ENCODE measurements at places on chromosomes 6 and 20. TPM values are rescaled to one million over a fixed set of nuclear protein-coding genes. Genes with fewer than 3 reads are reported as not detected.

PRSS35 gene
- total RNA-seq = 6.8 TPM

DNA sequence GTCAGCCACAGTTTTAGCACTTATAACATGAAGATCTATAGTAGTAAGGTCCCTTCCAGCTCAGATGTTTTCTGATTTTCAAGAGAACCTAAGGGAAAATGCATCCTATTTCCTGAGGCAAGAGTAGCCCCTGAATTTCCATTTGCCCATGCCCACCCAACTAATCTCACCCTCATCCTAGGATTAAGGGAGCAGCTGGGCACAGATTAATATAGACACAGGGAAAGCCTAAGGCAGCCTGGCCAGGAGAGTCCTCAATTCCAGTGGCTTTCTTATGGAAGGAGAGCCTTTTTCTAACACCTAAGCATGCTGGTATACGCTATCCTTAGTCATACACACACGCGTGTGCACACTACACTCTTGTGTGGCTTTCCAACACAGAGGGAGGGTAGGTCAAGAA, 1.5 kb downstream of the APOBEC2 start:
- DNase-seq = no peak

OR2W1 gene
- not detected for total RNA-seq

DNA sequence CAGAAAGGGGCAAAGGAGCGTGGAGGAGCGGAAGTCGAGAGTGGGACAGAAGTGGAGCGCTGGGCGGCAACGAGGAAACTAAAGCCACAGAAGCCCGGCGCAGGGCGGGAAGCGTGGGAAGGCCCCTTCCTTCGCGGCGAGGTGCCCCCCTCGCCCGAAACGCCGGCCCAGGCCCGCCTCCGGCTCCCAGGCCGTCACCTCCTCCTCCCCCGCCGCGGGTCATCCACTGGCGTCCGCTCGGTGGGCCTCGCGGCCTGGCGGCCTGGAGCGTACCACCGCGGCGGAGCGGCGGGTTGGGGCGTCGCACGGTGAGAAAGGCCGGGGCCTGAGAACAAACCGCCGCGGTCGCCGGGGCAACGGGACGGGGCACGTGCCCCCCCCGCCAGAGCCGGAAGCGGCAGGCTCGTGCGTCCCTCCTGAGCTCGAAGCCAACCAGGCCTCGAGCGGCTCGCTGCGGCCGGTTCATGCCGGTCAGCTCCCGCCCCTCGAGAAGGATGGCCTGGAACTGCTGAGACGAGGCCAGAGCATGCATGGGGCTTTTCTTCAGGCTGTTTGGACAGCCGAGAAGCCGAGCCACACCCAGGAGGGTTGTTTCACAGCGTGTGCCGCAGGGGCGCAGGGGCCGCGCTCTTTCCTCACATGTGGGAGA, at the start of gene TCP11:
TSS of gene TCP11 (minus strand) at position 333 of the 649 bp plus-strand sequence. CDS start 469 bp downstream, outside the sequence.
- no peak for DNase-seq

LY6G6F gene
- total RNA-seq = not detected

SIRPD gene
- total RNA-seq = not detected

- peak; percentile 13 for DNase-seq
Measured at GRCh38 chr20:60001108-60001507, 42.9 kb downstream of the CDH26 start.

RAB44 gene
- total RNA-seq = under 0.01 TPM

OR12D3 gene
- total RNA-seq = not detected

- no peak for DNase-seq
Measured at GRCh38 chr6:27599859-27600532, 127.1 kb upstream of the ZNF184 start.

GRCh38 chr6:208938-209337, 83.3 kb upstream of the DUSP22 start:
- DNase-seq = no peak

BPI gene
- not detected for total RNA-seq

SRMS gene
- not detected for total RNA-seq

LHFPL5 gene
- total RNA-seq = not detected

SPEF1 gene
- total RNA-seq = 0.17 TPM

- DNase-seq = no peak
Measured at GRCh38 chr6:106870069-106870468, 104.5 kb downstream of the CD24 start.

- DNase-seq = no peak
Measured at GRCh38 chr6:53359843-53360092, 11.0 kb upstream of the ELOVL5 start.

DNA sequence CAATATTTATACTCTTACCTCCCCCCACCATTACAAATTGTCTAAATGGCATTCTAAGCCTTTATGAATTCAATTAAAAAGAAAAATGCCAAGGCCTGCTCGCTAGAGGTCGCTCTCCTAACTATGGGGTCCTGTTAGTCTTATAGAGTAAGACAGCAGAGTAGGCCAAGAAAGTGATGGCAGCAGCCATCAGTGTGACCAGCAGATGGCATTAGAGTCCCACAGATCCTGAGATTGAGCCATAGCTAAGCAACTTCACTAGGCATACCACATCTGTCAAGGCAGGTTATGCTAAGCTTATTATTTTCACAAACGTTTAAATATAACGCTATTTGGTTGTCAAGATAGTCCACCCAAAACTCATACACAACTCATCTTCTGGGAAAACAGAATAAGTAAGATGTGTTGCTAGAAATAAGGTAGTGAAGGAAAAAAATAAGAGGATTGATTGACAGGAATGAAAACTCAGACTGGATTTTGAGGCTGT, 57.6 kb upstream of the SCAF8 start:
- peak; percentile 97 for DNase-seq

DNA sequence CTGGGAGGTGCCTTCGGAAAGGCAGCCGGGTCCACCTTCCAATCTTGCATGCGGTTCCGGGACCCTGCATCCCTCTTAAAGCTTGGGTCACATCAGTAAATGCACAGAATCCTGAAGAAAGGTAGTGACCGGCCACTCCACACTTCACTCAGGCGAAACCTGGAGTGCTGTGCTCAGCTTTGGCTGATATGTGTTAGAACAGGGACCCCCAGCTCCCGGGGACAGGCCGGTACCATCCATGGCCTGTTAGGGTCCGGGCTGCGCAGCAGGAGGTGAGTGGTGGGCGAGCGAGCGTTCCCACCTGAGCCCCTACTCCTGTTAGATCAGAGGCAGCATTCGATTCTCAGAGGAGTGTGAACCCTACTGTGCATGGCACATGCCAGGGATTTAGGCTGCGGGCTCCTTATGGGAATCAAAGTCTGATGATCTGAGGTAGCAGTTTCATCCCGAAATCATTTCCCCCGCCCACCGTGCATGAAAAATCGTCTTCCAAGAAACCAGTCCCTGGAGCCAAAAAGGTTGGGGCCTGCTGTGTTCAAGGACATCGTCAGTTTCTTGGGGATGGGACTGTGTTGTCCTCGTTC, 143.0 kb downstream of the ERMARD start:
- no peak for DNase-seq

OPN5 gene
- total RNA-seq = not detected

PLCB1 gene
- total RNA-seq = 13.4 TPM

BMP6 gene
- under 0.01 TPM for total RNA-seq

HLA-DMB gene
- total RNA-seq = 0.83 TPM

DNA sequence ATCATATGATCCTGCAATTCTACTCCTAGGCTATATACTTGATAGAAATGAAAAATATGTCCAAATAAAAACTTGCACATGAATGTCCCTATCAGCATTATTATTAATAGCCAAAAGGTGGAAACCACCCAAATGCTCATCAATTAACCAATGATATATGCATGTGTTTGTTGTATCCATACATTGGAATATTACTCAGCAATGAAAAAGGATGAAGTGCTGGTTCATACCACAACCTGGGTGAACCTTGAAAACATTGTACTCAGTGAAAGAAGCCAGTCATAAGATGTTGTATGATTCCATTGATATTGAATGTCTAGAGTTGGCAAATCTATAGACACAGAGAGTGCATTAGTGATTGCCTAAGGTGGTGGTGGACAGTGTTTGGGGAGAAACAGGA, 267.6 kb downstream of the PRKN start:
- no peak for DNase-seq

RAMACL gene
- total RNA-seq = 2.3 TPM

DSN1 gene
- total RNA-seq = 8.3 TPM

DNA sequence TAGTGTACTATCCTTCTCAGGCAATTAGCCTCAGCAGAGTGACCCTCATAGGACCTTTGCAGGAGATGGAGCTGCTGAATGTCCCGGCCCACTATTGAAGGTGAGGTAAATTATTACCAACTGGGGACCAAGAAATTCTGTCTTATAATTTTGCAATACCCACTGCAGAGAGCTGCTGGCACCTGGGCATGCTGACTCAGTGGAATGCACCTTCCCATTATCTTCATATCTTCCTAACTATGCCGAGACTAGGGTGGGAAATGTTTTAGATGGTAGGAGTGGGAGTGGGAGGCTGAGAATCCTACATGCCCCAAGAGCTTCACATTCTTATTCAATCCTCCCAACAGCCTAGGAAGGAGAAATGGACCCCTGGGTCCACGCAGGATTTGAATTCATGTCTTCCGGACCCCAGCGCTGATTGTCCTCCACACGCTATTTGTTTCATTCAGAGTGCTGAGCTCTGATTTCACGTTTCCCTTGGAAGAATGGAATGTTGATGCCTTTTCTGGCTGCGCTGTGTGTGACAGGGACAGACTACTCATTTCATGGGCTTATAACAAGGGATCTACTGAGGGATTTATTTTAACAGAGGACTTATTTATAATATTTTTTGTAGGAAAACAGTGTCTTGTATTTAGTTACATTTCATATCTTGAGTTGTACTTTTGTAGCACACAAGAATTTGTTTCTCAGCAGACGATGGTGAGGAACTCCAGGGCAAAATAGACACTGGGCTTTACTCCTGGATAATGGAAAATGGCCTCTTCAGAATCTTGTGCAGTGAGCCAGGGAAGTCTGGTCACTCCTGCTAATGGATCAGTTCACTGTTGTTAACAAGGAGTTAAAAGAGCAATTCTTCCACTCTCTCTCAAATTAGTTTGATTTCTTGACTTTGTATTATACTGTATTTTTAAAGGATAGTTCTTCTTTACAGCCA, 66.4 kb downstream of the FYN start:
- DNase-seq = peak; percentile 64

CFB gene
- 87.1 TPM for total RNA-seq

DNA sequence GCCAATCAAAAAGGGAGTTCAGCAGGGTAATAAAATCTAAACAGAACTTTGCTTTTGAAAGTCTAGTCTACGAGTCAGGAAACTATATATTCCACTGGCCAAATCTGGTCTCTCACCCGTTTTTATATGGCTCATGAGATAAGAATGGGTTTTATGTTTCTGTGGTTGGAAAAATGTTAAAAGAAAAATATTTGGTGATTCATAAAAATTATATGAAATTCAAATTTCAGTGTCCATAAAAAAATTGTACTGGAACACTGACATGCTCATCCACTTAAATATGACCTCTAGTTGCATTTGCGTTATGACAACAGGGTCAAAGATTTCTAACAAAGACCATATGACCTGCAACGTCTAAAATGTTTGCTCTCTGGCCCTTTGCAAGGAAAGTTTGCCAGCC, 22.3 kb upstream of the LAMP5 start:
- peak; percentile 61 for DNase-seq

DNA sequence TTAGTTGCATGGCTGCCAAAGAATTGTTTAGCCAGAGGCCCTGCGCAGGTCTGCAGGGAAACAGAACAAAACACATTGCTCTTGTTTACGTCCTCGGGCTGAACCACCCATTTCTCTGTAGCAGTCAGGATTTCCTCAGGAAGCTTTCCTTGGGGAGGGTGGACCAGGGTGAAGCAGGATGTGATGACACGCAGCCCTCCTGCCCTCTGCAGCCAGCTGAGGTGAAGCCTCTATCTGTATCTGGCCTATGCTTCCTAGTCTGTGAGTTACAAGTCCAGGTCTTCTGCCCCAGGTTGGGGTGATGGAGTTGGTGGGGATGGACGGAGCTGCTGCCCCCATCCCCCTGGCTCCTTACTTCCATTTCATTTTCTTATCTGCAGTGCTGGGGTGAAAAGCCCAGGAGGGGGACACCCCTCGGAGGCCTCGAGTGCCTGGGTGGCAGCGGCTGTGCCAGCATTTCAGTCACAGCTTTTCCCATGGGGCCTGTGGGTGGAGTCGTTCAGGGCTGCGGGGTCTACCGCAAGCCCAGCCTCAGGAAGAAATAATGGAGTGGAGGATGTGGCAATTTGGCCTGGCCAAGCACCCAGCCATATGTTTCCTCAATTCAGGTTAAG, 24.9 kb downstream of the SASH1 start:
- peak; percentile 75 for DNase-seq

- peak; percentile 81 for DNase-seq
Measured at GRCh38 chr6:129498950-129499842, 210.8 kb downstream of the ARHGAP18 start.

NKAIN2 gene
- total RNA-seq = not detected

SLC13A3 gene
- 4.1 TPM for total RNA-seq

Data from fibroblast of lung (primary cell).